ENCODE measurements at places on chromosomes 6 and 20. TPM values are rescaled to one million over a fixed set of nuclear protein-coding genes. Genes with fewer than 3 reads are reported as not detected.

Gene OOEP
- polyA plus RNA-seq, result 0.27 TPM

Gene MGME1
- polyA plus RNA-seq, result 11.2 TPM

Gene SOD2
- 1,671 TPM for polyA plus RNA-seq

Gene GPR31
- polyA plus RNA-seq, result not detected

Gene LYRM4
- 28.5 TPM for polyA plus RNA-seq

Gene SUPT3H
- 7.4 TPM for polyA plus RNA-seq

Gene ARG1
- 10.7 TPM for polyA plus RNA-seq

Gene ARMH2
- not detected for polyA plus RNA-seq

Gene ZBTB12
- polyA plus RNA-seq, result 2.2 TPM

Gene C6orf47
- 17.0 TPM for polyA plus RNA-seq

Gene IBTK
- 12.0 TPM for polyA plus RNA-seq

Gene TPD52L1
- 38.3 TPM for polyA plus RNA-seq

Gene NRSN2
- polyA plus RNA-seq, result 9.8 TPM

Gene PAQR8
- 1.0 TPM for polyA plus RNA-seq

Gene HM13
- polyA plus RNA-seq, result 105 TPM

Gene TFAP2D
- polyA plus RNA-seq, result not detected

Gene HIVEP2
- polyA plus RNA-seq, result 2.9 TPM

Gene CDSN
- polyA plus RNA-seq, result not detected

Gene HEY2
- polyA plus RNA-seq, result 3.3 TPM

Gene SYCP2
- polyA plus RNA-seq, result 8.1 TPM

Gene FAM209A
- 0.09 TPM for polyA plus RNA-seq

Gene RAET1L
- polyA plus RNA-seq, result 0.10 TPM

Gene KCNK5
- polyA plus RNA-seq, result 2.5 TPM

Measured in adipose tissue (tissue), 3 donors.